ENCODE measurements at places on chromosomes 4 and X.
A peak's percentile ranks its signal among the peaks of the same experiment; 100 is the strongest.

GRCh38 chr4:4843635-4844291, 15.7 kb upstream of the MSX1 start:
- DNase-seq: no peak

- DNase-seq: peak; percentile 80
Measured at GRCh38 chr4:170089274-170089667, 485 bp downstream of the AADAT start.

- no peak for DNase-seq
Measured at GRCh38 chrX:12390301-12390700, 252.0 kb downstream of the FRMPD4 start.

GRCh38 chr4:175386776-175387507, 425.1 kb downstream of the GPM6A start:
- no peak for DNase-seq

DNA sequence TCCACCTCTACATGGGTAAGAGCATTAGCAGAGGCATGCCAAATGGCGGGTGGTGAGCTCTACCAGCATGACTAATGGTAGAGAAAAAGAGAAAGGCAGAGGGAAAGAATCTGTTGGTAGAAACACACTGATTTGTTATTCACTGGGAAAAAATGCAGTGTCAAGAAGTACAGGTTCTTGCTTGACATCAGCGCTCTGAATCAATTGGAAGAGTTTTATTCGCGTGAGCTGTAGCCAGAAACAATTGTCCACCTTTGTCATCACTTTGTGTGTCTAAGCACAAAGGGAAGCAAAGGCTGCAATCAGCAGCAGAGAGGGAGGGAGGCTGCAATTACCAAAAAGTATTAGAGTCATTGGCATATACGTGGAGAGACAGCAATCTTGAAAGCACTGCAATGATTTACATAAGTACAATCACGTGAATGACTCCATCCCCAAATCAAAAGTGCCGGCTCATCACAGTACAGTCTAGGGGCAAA, 67.7 kb upstream of the HS3ST1 start:
- no peak for DNase-seq

DNA sequence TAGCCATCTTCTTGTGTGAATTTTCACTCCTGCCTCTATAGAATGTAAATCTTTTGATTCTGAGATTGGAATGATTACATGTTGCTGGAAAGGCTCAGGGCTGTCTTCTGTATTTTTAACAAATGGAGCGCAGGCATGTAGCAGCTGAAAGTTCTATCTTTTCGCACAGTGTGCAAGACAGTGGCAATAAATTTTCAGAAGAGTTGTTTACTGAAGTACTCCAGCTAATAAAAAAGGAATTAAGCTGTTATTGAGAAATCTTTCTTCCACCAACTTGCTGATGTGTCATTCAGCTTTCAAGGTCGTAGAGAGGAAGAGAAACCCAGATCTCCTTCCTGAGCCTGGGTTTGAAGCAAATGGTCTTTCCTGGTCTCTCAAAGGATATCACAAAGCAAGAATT, 122.0 kb upstream of the PUDP start:
- DNase-seq: no peak

DNA sequence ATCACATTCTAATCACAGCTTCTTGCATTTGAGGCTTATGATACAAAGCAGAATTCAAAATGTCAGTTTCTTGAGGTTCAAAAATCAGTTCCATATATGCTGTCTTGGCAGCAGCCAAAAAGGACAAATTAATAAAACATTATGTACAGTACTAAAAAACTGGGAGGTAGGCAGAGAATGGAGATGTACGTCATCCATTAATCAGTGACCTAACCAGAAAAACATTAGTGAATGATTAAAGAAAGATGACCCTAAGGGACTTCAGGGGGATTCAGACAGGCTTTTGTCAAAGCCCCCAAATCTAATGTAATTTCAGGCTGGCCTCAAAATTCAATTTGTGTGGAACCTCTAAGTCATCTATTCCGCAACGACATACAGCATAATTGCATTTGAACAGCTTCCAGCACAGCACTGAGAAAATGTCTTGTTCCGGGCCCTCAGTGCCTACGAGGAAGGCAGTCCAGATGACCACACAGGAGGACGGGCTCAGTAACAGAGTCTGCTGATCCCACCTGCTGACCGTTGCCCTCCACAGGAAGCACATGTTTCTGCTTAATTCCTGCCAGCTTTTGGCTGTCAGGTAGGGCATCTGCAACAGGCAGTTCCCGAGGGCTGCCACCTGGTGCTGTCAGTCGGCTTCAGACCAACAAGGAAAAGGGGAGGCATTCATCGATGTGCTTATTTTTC, 83.8 kb upstream of the HHIP start:
- no peak for DNase-seq

DNA sequence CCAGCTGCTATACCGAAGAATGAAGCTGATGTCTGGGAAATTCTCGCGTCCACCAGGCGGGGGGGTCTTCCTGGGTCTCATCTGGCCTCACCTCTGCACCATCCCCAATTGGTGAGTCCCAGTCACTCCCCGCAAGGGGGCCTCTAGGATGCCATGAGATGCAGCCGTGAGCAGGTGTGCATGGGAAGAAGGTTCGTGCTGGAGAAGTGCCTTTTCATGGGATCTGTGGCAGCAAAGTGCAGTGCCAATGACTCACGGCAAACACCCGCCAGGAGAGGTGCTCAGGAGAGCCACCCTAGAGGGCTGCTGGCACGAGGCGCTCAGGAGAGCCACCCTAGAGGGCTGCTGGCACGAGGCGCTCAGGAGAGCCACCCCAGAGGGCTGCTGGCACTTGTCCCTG, 55.1 kb downstream of the CPZ start:
- peak; percentile 27 for DNase-seq

GRCh38 chrX:40096395-40097091, 1.2 kb downstream of the BCOR start:
- DNase-seq: peak; percentile 79

GRCh38 chr4:99821918-99822503, 5.4 kb downstream of the DAPP1 start:
- DNase-seq: no peak

DNA sequence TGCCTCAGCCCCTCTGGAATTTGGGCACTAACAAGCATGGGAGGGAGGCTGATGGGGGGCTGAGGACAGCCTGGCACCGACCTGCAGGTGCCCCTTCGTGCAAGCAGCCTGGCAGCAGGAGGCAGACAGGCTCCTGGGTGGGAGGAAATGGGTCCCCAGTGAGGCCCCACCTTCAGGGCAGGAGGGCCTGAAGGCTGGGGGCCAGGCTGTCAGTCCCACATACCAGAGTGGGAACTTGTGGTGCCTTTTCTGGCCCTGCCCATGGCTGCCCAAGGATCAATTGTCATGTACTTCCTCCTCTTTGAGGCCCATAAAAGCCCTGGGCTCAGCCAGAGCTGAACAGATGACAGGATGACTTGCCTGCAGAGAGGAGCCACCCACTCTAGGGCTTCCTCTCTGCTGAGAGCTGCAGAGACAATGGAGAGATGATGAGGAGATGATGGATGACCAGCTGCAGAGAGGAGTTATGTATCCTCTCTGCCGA, 141.0 kb downstream of the PDHA2 start:
- DNase-seq: no peak

DNA sequence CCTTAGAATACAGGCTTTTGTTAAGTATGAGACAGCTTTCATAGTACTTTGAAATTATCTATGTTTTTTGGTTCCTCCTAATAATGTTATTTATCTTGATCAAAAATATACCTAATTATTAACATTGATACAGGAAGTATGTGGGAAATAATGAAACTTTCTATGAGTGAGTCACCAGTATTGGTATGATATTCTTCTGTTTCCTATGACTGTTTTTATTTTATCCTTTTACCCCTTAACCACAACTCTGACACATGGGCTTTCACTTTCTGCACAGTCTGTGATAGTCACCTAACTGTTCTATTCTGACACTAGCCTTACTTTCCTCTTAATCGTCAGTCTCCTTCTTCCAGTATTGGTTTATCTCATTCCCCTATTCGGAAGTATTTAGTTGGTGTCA, 4.7 kb downstream of the THAP9 start:
- DNase-seq: no peak

- no peak for DNase-seq
Measured at GRCh38 chr4:31183256-31183655, 463.1 kb downstream of the PCDH7 start.

DNA sequence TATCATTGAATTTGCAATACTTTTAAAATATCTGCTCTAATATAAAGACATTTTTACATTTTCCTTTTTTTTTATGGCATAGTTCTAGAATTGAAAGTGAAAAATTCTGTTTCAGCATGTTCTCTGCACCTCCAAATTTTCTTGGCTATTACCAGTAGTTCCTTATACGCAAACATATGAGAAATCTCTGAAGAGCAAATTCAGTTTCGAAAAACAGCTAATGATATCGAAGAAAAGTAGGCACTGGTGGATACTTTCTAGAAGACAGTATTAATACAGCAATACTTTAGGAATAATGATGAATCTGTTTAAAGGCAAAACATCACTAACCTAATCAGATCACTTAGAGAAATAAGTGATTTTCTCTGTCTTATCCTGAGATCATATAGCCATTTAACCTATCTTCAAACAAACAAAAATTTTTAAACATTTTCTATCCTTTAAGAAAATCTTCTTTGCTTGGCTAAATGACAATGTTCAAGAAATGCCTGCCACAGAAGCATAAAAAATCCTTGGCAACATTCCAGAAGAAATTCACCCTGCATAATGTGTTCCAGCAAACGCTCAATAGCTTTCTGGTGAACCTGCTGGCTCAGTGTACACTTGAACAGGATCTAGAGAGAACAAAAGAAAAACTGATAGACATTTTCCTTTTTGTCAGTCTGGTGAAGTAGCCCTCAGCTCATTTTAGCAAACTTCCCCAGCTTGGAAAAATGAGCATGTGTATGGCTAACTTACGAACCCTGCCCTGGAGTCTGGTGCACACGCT, 51.2 kb upstream of the KLF3 start:
- DNase-seq: no peak

GRCh38 chrX:124414281-124414680, 67.9 kb downstream of the SH2D1A start:
- no peak for DNase-seq

GRCh38 chr4:8176547-8177399, 18.2 kb upstream of the ABLIM2 start:
- peak; percentile 88 for DNase-seq

DNA sequence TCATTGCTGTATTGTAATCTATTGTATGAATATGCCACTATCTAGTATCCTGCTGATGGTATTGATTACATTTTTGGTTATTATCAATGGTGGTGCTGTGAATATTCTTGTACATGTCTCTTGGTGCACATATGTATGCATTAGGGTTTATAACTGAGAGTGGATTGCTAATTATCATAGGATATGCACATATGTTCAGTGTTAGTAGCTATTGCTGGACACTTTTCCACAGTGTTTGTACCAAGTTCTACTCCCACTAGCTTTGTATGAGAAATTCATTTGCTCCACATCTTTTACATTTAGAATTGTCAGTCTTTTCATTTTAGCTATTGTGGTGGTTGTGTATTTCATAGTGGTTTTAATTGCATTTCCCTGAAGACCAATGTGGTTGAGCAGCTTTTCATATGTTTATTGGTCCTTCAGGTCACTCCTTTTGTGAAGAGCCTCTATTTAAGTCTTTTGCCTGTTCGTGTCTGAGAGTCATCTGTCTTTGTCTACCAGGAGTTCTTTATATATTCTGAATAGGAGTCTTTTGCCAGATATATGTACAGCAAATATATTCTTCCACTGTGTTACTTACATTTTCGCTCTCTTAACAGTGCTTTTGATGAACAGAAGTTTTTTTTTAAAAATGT, 87.1 kb downstream of the TBC1D19 start:
- DNase-seq: no peak

DNA sequence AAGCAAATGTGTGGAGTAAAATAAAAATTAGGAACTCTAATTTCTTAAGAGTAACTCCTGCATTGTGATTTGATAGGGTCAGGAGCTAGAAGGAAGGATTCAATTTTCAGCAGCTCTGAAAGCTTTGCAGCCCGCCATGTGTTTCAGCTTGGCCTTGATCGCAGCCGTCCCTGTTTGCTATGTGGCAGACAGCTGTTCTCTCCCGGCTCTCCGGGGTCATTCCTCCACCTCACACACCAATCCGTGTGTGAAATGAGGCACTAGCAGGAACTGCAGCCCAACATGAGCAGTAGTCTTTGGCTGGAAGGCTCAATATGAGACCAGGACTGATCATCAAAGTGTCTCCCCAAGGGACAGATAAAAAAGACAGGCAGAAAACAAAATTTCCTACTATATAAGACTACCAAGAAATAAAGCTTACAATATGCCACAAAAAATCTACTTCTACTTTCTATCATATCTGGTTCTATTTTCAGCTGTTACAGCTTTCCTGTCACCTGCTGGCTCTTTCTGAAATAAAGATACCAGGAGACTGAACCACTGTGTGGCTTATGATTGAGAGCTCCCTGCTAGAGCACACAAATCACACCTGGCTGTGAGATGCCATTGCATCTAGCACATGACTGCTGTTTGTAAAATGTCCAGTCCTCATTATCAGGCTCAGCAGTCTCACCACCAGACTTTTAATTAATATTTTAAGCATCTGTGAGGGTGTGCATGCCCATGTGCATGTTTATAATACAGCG, 44.1 kb upstream of the SEC24B start:
- DNase-seq: peak; percentile 62

DNA sequence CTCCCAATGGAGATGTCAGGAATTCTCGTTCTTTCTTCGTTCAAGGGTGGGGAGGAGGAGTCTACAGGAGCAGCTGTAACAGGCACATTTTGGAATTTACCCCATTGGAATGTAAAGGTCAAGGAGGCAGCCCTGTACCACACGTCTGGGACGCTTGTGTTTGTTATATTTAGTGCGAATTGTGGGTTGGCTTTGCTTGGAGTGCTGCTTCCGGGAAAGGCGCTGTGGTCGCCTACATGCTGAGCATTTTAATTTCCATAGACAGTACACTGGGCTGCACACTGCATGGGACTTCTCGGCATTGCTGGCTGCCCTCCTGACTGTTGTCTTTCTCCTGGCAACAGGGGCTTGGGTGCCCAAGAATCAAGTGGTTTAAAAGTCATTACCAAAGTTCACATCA, 12.8 kb downstream of the GYG2 start:
- DNase-seq: no peak

GRCh38 chr4:38387348-38387747, 276.7 kb upstream of the KLF3 start:
- no peak for DNase-seq

DNA sequence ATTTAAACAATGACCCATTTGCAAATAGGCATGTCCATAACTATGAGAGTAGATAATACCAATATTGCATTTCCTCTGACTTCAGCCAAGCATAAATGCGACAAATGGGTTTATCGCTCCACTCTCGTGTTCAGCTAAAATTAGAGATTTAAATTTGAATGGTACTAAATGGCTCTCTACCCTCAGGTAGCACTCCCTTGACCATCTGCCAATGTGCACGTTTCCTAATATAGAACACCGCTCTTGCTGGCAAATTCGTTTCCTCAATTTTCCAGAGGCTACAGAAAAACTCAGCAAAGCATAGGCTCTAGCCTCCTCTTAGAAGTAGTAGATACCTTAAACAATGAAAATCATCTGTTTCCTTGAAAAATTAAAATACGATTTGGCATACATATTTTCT, 251.6 kb downstream of the ADGRA3 start:
- DNase-seq: no peak

- DNase-seq: no peak
Measured at GRCh38 chr4:41390661-41391060, 133.9 kb downstream of the UCHL1 start.

Data from islet precursor cell (in vitro differentiated cells).